Activated naive CD4-positive, alpha-beta T cell (primary cell): ENCODE measurements at places on chromosomes 12 and 14.

DNA sequence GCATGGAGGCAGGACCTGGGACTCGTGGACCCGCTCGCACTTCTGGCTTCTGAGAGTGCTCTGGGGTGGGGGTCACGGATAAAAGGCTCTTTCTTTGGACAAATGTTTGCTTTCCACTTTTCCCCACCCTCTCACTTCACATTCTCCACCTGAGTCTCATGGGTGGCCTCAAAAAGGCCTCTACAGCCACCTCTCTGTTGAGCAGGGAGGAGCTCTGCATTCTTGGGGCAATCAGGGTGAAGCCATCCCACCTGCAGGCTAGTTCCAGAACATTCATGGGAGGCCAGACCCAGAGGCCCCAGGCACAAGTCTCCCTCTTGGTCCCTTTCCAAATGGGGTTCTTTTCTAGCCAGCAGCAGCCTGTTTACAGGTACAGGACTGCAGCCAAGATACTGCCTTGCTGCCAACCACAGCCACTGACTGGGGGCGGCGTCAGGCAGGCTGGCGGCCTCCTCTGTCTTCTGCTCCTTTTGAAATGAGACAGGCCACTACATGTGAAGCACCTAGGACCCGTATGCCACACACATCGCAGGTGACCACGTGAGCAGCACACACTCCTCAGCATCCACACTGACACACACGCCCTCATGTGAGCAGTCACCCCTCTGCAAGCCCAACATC is 18.2 kb upstream of the CEBPE start:
- DNase-seq: no peak

- no peak for DNase-seq
Observed at GRCh38 chr12:25755971-25756260, 202.6 kb upstream of the RASSF8 start.

DNA sequence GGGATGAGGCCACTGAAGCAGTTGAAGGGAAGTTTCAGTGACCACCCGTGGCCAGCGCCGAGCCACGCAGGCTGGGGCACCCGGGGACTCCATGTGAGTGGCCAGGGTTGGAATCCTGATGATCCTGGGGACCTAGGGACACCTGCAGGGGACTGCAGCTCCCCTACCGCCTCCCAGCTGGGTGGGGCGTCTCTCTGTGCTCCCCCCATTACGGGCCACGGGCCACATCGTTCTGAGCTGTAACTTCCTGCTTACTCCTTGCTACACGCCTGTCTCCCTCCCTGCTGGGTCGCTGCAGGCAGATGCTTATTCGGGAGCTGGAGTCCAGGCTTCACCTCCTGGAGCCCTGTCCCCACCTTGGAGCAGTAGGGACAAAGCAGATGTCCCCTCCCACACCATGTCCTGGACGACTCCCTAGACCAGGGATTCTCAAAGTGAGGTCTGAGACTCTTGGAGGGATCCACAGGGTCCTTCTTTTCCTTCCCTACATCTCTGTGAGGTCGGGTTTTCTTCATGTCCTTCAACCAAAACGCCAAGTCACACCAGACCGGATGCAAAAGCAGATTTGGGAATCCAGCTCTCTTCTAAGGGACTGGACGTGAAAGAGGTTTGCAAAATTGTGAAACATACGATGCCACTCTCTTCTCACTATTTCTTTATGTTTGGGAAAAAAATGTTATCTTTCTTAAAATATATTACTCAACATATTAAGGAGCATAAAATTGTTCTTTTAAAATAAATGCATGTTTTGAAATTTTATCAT is 85.9 kb upstream of the NCOR2 start:
- no peak for DNase-seq

DNA sequence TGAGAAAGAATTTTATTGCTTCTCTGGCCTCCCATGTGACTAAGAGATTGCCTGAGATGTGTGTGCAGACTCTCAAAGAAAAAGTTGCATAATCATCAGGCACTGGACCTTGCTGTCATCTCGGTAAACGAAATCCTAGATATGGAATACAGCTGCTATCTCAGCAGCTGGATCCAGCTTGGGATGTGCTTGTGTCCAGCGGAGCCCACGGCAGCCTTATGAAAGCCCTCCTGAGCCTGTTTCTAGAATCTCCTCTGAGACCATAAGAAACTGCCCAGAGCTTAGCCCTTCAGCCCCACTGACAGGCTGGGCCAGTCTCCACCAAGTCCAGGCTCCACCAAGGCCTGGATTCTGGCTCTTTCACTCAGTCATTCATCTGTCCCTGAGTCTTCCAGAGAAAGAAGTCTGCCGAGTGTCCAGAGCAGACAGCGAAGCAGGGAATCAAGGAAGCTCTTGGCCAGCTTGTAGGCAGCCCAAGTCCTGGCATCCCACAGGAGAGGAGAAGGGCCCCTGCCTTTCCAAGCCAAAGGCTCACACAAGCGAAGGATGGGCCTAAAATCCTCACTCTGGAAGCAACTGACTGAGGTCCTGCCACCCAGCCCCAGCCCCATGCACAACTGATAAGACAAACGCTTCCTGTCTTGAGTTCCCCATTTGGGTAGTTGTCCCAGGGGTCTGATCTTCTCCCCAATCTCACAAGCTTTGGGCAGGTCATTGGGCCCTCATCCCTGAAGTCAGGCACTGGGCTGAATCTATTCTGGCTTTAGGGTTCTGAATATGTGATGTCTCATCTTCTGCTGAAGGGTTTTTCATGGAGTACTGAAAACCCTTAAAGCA is 97.8 kb downstream of the SEC23A start:
- DNase-seq: no peak

- DNase-seq: no peak
Observed at GRCh38 chr14:78451319-78451695, 281.1 kb downstream of the NRXN3 start.

- DNase-seq: no peak
Observed at GRCh38 chr14:43165651-43166050, 1341.4 kb downstream of the FSCB start.

DNA sequence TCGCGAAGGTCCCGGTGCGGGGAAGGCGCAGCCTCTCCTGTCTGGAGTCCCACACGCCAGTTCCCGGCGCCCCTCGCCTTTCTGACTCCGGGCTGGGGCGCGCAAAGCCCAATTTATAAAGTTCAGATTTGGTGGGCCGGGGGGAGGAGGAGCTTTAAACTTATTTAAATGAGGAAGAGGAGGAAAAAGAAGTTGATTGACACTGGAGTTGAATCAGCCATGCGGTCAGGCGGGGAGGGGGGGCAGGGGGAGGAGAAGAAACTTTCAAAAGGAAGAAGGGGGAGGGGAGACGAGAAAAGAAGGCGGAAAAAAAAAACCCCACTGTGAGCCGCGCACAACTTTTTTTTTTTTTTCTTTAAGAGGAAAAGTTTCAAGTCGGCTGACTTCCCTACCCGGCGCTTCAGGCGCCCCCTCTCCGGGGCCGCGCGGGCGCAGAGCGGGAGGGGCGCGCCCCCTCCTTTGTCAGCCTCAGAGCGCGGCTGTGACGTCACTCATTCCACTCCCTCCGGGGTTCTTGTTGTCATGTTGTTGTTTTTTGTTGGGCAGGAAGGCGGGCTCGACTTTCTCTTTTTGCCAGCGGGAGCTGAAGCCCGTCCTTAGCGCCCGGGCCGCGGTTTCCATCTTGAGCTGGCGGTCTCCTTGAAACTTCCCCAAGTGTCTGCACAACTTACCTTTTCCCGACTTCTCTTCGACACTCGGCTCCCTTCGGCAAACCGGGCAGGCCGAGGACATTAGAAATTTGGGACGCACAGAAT is at the start of gene ZFP36L1:
Gene ZFP36L1 (minus strand): TSS at position 89 of the 755 bp plus-strand sequence. CDS start 129 bp downstream, outside the sequence.
- DNase-seq: peak; percentile 73

DNA sequence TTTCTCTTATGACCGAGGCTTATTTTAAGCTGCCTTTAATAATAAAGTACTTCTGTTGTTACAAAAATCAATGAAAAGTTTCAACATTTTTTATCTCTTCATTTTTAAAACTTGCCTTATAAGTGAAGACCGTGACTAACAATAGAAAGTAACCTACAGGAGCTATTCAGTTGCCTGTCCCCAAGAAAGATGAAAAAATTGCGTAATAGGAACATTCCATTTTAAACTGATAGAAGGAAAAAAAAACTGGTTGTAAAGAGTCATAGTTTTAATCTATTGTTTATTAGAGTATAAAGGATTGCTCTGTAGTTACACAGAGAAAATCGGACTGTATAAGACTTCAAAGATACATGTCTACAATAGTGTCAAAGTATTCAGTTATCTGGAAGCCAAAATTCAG is 83.3 kb downstream of the DAAM1 start:
- DNase-seq: no peak

DNA sequence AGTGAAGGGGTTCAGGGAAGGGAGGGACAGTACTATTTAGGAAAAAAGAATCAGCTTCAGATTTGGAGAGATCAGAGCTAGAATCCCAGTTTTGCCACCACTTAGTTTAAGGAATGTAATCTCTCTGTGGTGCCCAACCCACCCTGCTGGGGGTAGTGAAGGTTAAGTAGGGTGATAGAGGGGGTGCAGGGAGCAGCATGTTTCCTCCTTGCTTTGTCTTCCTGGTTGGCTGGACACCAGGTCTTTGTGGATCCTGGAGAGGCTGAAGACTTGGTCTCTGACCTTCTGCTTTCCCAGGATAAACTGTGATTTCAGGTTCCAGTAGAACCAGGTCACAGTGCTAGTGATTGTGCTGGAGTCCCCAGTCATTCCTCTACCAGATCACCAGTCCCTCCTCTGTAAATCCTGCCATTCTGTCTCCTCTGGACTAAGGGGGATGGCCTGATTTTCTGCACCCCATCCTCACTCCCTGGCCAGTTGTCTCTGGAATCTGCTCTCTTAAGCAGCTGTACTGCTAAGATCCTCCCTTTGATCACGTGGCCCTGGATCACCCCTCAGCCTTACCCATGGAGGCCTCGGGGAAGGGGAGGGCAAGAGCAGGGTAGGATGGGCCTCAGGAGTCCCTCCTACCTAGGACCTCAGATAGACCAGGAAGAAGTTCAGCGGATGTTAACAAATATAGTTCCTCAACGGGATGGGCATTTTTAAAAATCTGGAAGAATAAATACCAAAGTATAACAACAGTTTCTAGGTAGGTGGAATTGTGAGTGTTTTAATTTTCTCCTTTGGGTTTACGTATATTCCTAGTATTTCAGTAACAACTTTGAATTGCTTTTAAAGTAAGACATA is 3.1 kb downstream of the MAP3K12 start:
- DNase-seq: no peak

- DNase-seq: no peak
Observed at GRCh38 chr12:23686095-23686494, 263.4 kb downstream of the SOX5 start.

DNA sequence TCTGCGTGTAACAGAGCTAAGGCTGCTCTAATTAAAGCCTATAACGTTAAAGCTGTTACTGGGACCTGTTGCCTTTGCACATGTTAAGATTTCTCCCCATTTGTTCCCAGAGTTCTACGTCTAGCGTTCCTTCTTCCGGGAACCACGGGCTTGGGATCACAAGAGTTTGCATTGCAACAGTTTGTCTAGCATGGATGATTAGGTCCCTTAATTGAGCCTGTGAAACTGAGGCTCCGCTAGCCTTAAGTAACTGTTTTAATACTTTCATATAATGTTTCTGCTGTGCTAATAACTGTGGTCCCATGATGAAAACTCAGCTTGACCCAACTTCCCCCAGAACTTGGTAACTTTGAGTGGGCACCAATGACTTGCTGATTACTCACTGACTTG is 16.7 kb upstream of the LYZ start:
- no peak for DNase-seq

DNA sequence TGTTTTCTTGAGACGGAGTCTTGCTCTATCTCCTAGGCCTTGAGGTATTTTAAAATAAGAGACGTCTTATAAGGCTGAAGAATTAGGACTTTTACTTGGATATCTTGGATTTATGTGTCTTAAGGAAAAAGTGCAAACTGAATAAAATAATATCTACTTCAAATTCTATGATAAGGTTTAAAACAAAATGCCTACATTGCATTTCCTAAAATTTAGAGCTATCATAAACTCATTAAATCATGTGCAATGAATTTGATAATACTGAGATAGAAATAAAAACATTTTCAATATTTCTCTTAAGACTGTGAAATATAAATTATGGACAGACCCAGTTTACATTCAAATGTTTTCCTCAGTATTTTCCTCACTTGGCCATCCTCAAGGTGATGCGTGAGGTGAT is 729.5 kb upstream of the LMO3 start:
- no peak for DNase-seq

DNA sequence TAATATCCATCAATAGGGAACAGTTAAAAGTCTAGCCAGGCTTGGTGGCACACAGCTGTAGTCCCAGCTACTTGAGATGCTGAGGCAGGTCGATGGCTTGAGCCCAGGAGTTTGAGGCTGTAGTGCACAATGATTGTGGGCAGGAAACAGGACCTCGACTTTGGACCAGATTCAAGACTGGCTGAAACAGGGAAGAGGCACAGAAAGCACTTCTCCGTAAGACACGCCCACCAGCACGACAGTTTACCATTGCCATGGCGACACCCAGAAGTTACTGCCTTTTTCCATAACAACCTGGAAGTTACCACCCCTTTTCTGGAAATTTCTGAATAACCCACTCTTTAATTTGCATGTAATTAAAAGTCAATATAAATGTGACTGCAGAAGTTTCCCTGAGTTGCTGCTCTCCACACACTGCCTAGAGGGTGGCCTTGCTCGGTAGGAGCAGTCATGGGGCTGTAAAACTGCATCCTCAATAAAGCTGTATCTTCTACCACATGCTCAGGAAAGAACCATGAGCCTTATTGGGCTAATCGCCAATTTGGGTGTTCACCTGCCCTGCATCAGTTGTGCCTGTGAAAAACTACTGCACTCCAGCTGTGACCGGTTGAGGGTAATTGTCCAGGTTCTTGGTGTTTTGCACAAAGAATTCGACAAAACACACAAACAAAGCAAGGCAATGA is 4.6 kb upstream of the LRRC23 start:
- no peak for DNase-seq

DNA sequence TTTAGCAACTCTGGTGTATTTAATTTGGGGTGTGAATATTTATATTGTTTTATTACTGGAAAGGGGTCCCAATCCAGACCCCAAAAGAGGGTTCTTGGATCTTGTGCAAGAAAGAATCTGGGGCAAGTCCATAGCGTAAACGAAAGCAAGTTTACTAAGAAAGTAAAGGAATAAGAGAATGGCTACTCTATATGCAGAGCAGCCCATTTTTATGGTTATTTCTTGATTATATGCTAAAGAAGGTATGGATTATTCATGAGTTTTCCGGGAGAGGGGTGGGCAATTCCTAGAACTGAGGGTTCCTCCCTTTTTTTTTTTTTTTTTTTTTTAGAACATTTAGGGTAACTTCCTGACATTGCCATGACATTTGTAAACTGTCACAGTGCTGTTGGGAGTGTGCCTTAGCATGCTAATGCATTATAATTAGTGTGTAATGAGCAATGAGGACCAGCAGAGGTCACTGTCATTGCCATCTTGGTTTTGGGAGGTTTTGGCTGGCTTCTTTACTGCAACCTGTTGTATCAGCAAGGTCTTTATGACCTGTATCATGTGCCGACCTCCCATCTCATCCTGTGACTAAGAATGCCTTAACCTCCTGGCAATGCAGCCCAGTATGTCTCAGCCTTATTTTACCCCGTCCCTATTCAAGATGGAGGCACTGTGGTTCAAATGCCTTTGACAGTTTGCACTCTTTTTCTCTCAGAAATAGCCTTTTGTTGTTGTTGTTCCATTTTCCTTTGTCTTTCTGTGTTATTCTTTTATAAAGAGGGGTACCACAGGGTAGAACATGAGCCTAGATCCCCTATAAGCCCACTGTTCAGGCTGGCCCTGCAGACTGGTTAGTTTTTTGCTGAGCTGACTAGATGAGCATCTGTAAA is 75.5 kb upstream of the DCD start:
- DNase-seq: no peak
